ENCODE measurements at places on chromosomes 2 and 18.
A peak's percentile ranks its signal among the peaks of the same experiment; 100 is the strongest.

- DNase-seq = peak; percentile 10
These were observed 127.5 kb upstream of the MMADHC start for GRCh38 chr2:149715005-149715592.

- DNase-seq = no peak
These were observed 65.4 kb upstream of the ACAA2 start for GRCh38 chr18:49878567-49879270.

- DNase-seq = no peak
These were observed 17.6 kb downstream of the SLC39A10 start for GRCh38 chr2:195674491-195675221.

- DNase-seq = no peak
These were observed 87.2 kb downstream of the PHLPP1 start for GRCh38 chr18:62802523-62802922.

DNA sequence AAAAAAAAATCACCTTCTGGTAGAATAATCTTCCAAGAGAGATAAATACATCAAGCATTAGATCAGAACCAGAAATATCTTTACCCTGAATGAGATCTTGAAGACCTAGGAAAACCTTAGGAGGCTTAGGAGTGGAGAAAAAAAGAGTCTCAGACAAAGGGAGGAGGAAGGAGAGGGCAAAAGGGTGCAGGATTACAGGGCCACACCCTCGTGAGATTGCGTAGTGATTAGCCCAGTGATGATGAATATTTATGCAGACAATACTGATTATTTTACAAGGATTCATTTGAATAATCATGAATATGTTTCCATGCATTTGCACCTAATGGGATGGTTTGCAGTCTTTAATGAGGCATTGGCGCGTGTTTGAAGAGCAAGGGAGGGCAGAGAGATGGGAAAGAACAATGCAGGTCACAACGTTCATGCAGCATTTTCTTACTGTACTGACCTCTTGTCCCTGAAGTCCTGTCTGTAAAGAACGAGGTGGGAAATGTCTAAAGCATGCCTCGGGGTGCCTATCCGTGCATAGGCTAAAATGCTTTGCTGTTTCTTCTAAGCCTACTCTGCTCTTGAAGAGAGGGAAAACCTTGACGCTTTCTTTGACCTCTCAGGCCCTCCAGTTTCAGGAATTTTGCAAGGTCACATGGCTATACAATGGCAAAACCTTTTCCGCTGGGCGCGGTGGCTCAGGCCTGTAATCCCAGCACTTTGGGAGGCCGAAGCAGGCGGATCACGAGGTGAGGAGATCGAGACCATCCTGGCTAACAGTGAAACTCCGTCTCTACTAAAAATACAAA, 18.6 kb upstream of the ZNF532 start:
- DNase-seq = no peak

GRCh38 chr2:174210862-174211261, 37.5 kb downstream of the OLA1 start:
- no peak for DNase-seq

DNA sequence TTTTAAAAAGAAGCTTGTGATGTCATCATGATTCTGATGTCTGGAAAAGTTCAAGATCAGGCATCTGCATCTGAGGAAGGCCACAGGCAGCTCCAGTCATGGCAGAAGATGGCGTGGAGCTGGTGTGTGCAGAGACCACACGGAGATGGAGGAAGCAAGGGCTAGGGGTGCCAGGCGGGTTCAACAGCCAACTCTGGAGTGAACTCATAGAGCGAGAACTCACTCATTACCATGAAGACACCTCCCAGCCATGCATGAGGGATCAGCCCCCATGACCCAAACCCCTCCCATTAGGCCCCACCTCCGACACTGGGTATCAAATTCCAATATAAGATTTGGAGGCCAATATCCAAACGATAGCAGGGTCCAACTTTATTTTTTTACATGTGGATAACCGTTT, 61.6 kb downstream of the KCNG2 start:
- no peak for DNase-seq

GRCh38 chr2:177262958-177263450, 1.5 kb downstream of the NFE2L2 start:
- DNase-seq = no peak

- DNase-seq = no peak
These were observed 59.6 kb downstream of the CHRNA1 start for GRCh38 chr2:174704642-174705041.

DNA sequence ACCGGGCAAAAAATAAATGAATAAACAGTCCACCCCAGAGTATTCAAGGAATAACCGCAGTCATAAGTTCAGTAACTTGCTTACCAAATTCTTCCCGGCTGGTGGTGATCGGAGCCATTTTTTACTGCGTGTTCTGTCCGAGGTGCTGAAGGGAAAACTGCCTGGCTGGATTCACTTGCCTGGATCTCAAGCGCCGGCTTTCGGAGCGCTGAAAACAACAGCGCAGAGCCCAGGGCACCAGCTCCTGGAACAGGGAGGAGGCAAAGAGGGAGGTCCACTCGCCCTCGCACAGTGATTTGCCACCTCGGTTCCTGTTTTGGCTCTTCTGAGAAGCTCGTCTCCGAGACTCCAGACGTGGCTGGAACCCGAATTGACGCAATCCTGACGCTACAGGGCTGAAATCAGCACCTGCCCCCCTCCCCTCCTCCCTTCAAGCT, at the start of gene SYT4:
Gene SYT4 (minus strand): TSS at position 327 of the 437 bp plus-strand sequence. CDS start 209 bp downstream, at position 118.
- DNase-seq = peak; percentile 84

DNA sequence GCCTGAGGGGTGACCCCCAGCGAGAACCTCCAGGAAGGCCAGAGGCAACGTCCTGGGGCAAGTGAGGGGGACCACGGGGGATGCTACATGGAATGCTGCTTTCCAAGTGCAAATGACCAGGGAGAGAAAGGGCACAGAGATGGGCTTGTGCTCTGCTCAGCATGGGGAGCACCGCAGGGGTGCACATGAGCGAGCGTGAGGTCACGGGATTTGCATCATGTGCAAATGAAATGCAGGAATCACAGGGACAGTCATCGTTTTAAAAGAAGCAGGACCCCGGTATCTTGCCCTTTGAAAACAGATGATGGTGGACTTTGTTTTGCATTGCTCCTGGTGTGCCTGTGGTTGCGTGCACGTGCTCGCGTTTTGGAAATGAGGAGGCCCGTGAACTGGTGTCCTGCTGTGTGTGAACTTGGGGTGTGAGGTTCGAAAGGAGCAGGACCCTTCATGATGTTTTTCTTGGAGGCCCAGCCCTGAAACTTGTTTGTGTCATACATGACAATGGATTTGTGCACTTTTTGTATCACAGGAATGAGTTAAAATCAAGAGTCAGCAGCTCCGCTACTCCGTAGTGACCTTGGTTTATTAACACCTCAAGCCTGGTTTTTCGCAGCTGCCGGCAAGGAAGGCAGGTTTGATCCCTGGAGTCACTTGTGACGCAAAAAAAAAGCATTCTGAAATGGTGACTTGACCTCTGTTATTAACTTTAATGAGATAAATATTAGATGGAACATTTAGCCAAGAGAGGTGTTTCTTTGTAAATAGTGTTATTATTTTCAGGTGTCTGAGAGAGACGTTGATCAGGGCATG, 234.5 kb downstream of the LDLRAD4 start:
- DNase-seq = no peak

- no peak for DNase-seq
These were observed 32.9 kb downstream of the RMC1 start for GRCh38 chr18:23536204-23536603.

DNA sequence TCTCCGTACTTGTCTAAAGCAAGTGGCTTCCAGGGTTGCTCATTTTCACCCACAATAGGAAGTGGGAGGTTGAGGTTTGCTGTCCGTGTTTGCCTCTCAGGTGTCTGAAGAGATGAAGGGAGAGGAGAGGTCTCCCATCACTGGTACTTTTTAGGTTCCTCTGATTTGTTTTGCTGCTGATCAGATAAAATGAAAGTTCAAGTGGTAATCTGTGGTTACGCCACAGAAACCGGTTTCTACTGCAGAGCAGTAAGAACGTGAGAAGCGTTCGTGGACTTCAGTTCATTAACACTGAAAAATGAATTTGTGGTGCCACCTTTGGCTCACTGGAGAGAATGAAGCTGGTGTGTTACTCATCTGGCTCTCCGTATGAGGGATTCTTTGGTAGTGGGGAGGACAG, 118.2 kb downstream of the GBX2 start:
- no peak for DNase-seq

DNA sequence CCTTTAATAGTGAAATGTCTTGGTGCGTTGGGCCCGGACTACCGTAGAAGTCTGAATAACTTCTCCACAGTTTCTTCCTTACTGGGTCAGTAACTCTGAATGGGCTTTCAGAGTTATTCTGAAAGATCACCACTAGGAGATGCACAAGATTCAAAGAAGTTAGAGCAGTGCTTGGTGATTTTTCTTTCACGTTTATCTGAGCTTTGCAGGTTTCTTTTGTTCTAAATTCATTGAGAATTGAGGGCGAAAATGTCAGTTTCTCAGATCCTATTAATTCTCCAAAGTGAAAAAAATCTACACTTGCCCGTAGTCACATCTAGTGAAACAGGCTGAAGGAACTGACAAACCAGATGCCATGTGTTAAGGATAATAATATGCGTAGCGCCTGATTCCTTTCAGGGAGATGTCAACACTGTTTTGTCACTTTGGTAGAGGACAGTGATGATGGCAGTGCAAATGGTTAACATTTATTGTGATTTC, 70.1 kb downstream of the QPCT start:
- DNase-seq = no peak

DNA sequence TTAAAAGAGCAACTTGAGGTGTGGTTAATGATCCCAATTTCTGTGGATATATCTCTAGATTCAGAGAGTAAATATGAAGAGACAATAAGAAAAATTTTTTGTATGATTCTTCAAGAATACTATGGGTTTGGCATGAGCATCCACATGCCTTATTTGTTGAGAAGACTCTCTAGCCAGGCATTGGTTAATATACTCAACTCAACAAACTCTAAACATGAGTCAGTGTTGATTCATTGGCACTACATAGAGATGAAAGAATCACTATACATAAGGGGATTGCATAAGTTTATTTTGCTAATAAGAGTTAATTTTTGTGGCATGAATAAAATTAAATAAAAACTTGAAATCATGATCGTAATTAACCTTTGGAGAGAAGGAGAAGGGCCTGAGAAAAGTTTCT, 930.2 kb upstream of the LRRTM1 start:
- DNase-seq = no peak

GRCh38 chr2:170869461-170869860, 52.8 kb downstream of the GAD1 start:
- no peak for DNase-seq

- peak; percentile 20 for DNase-seq
These were observed 303.3 kb downstream of the GBX2 start for GRCh38 chr2:235864733-235865515.

GRCh38 chr2:172429301-172429968, 2.0 kb downstream of the ITGA6 start:
- DNase-seq = no peak

GRCh38 chr18:55088561-55088960, 129.3 kb upstream of the CCDC68 start:
- DNase-seq = no peak

DNA sequence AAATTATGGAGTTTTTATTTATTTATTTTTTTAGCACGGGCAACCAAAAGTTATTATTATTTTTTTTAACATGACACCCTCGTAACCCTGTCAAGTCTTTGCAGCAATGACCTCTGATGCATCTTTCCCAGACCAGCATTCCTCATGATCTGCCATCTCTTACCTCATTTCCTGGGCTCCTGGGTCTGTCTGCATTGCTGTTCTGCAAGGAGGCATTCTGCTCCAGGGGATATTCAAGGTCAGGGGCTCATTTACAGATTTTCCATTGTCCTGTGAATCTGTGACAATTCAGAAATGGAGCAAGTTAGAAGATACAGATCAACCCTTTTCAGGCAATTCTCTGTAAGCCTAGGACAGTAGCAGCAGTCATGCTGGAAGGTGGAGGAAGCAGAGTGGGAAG, 43.0 kb downstream of the NGEF start:
- DNase-seq = no peak

DNA sequence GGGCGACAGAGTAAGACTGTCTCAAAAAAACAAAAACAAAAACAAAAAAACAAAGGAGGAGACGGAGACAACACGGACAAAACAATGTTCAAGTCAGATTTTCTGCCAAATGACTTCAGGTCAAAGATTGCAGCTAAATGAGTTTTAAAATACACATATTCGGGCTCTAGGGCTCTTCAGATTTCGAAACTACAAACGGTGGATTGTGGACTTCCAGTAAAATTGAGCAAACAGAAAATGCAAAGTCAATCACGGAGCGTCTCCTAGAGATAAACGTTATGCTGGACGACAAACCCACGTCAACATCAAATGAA, 558 bp downstream of the MRPS5 start:
- no peak for DNase-seq

GRCh38 chr2:160252278-160252887, 52.3 kb upstream of the ITGB6 start:
- DNase-seq = no peak

DNA sequence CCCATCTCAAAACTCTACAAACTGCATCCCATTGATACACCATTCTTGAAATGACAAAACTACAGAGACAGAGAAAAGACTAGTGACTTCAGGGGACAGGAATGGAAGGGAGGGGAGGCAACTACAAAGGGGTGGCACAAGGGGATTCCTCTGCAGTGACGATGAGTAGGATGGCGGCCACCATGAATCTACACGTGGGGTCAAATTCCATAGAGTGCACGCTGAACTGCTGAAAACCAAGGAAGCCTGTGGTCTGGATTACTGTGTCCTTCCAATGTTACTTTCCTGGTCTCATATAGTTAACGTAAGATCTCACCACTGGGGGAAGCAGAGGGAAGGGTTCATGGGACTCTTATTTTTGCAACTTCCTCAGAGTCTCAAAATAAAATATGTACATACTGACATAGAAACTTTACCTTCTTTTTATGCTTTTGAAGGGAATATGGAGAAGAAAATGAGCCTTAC, 23.6 kb downstream of the COX7A2L start:
- DNase-seq = no peak

DNA sequence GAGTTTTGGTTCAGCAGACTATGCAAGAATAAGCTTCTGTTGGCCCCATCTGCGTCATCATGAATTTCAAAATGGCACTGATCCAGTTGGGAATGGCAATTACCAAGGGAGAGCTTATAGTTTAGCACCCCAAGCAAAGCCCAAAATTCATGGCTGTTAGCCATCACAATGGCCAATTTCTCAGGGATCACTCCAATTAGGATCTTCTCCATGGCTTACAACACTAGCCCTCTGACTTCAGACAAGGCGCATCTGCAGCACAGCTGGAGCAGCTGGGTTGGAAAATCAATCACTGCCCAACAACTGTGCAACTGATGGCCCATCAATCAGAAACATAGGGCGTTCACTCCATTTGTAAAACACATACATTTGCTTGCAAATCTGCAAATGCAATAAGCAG, 273.6 kb downstream of the SRBD1 start:
- DNase-seq = no peak

GRCh38 chr2:228541789-228542188, 360.3 kb upstream of the SPHKAP start:
- no peak for DNase-seq
